ENCODE measurements at places on chromosomes 4 and X. TPM values are rescaled to one million over a fixed set of nuclear protein-coding genes. Genes with fewer than 3 reads are reported as not detected.

The XAGE1A gene
- not detected for total RNA-seq

The SLC26A1 gene
- 0.58 TPM for total RNA-seq

The MAB21L2 gene
- total RNA-seq: 0.22 TPM

The ZDHHC15 gene
- total RNA-seq: 3.2 TPM

The GIMD1 gene
- total RNA-seq: not detected

The NLGN4X gene
- total RNA-seq: 3.1 TPM

The TMEM154 gene
- total RNA-seq: 0.66 TPM

The FANCB gene
- 4.7 TPM for total RNA-seq

The TMEM271 gene
- 0.04 TPM for total RNA-seq

The CENPVL2 gene
- total RNA-seq: not detected

The TCEAL6 gene
- total RNA-seq: not detected

The SCFD2 gene
- total RNA-seq: 14.8 TPM

The ARHGEF9 gene
- 25.3 TPM for total RNA-seq

The SOX3 gene
- total RNA-seq: 0.04 TPM

The MOSPD2 gene
- total RNA-seq: 7.5 TPM

The CT45A1 gene
- total RNA-seq: 0.13 TPM

The NLGN3 gene
- 1.9 TPM for total RNA-seq

The SHROOM4 gene
- total RNA-seq: 6.8 TPM

The TXK gene
- 0.35 TPM for total RNA-seq

The USP51 gene
- total RNA-seq: 4.1 TPM

The CNKSR2 gene
- 3.8 TPM for total RNA-seq

The TRPC5OS gene
- 0.13 TPM for total RNA-seq

The MTNR1A gene
- total RNA-seq: 0.13 TPM

The TRO gene
- 121 TPM for total RNA-seq

The BTK gene
- total RNA-seq: 1.5 TPM

The CITED1 gene
- 26.8 TPM for total RNA-seq

The NEXMIF gene
- total RNA-seq: 1.5 TPM

The S100P gene
- 2.1 TPM for total RNA-seq

The SPACA5 gene
- total RNA-seq: not detected

The TBX22 gene
- not detected for total RNA-seq

The PWWP3B gene
- total RNA-seq: 28.0 TPM

The LDB2 gene
- total RNA-seq: 48.3 TPM

The SHOX gene
- 2.3 TPM for total RNA-seq

The PITX2 gene
- 23.4 TPM for total RNA-seq

The MAGEC1 gene
- not detected for total RNA-seq

The RTL3 gene
- total RNA-seq: 1.3 TPM

The SPANXN2 gene
- not detected for total RNA-seq

The DMD gene
- total RNA-seq: 106 TPM

The MAGEA2 gene
- total RNA-seq: not detected

The AMTN gene
- total RNA-seq: not detected

The RTL5 gene
- 3.6 TPM for total RNA-seq

The GAGE12F gene
- not detected for total RNA-seq

The GPC3 gene
- total RNA-seq: 271 TPM

Data from muscle of leg (tissue), 16 donors.